Large intestine (tissue), 12 donors: ENCODE measurements at places on chromosomes 3 and 15. TPM values are rescaled to one million over a fixed set of nuclear protein-coding genes. Genes with fewer than 3 reads are reported as not detected.

CLDND1 gene
- 111 TPM for polyA plus RNA-seq

DNA sequence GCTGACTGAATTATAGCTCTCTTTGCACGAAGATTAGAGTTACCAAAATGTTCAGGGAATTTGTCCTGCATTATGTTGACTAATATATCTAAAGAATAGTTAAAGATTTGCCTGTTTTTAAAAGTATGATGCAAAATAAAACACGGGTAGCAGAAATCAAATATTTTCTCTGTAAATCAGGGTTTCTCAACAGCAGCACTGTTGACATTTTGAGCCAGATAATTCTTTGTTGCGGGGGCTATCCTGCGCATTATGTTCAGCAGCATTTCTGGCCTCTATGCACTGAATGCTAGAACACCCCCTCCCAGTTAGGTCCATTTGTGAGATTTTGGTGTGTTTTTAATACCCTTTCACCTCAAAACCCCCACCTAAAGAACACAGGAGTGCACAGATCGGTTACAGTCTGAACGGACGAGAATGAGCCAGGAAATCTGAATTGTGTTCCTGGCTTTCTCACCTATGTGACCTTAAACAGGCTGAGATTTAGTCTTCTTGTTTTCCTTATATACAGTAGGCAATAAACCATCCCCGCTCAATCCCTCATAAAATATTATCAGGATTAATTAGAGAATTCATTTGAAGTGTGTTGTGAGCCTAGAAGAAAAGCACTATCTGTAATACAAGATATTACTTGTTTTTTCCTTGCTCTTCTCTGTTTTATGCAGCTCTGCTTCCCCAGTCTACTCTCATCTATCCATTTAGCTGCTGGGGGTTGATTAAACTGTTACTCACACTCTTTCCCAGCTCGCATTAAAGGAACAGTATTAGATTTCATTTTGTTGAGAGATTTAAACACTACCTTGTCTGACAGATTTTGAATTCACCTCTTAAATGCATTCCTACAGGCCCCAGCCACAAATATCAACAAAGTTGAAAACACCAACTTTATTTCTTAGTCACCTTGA lies 247.5 kb upstream of the GOLIM4 start:
- H3K27ac ChIP-seq: no peak overlapping the region
- no peak for DNase-seq
- no peak overlapping the region for H3K4me3 ChIP-seq
- H3K36me3 ChIP-seq: no peaks in the 10 kb centered on the region

PYDC2 gene
- polyA plus RNA-seq: not detected

- H3K36me3 ChIP-seq: peaks cover 3% of the 10 kb centered on the region
- H3K27ac ChIP-seq: no peak overlapping the region
- DNase-seq: no peak
- peaks cover 3% of the 10 kb centered on the region for H3K4me1 ChIP-seq
- H3K27me3 ChIP-seq: no peaks in the 10 kb centered on the region
- H3K4me3 ChIP-seq: no peak overlapping the region
Observed at GRCh38 chr3:172171396-172172075, 132.2 kb downstream of the FNDC3B start.

BCL2A1 gene
- polyA plus RNA-seq: 4.9 TPM

DNA sequence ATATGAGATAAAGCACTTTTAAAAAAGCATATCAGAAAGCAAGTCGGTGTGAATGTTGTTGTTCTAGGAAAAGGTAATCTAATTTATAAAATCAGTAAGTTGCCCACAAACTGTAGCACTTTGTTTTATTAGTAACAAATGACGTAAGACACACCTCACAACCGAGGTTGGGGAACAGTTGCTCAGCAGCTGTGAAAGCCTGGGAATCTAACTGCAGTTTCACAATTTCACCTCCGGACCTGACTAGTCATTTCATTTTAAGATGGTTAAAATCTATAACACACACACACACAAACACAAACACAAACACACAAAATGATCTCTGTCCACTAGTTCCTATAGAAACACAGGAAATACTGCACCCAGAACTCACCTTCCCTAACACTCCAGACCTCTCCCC lies 406.7 kb upstream of the NR2F2 start:
- peaks cover 4% of the 10 kb centered on the region for H3K4me1 ChIP-seq
- no peak overlapping the region for H3K27ac ChIP-seq
- no peaks in the 10 kb centered on the region for H3K36me3 ChIP-seq
- no peak overlapping the region for H3K4me3 ChIP-seq
- DNase-seq: peak; percentile 48

FNDC3B gene
- 25.9 TPM for polyA plus RNA-seq

HHLA2 gene
- polyA plus RNA-seq: 121 TPM

CCR1 gene
- polyA plus RNA-seq: 3.4 TPM

DNA sequence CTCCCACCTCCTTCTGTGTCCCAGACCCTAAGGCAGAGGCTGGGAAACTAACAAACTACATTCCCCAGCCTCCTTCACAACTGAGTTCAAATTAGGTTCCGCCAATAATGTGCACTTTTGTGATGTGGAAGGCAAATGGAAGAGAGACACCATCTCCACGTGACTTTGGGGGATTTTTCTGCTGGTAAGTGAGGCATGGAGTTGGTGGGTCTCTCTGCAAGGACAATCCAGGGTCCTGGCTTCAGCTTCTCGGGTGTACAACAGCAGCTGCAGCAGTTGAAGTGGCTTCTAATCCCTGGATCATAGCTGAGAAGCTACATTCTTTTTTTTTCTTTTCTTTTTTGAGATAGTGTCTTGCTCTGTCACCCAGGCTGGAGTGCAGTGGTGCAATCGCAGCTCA lies 58.9 kb upstream of the GATA2 start:
- H3K27ac ChIP-seq: no peak overlapping the region
- no peak for DNase-seq
- peaks cover 33% of the 10 kb centered on the region for H3K27me3 ChIP-seq

DNA sequence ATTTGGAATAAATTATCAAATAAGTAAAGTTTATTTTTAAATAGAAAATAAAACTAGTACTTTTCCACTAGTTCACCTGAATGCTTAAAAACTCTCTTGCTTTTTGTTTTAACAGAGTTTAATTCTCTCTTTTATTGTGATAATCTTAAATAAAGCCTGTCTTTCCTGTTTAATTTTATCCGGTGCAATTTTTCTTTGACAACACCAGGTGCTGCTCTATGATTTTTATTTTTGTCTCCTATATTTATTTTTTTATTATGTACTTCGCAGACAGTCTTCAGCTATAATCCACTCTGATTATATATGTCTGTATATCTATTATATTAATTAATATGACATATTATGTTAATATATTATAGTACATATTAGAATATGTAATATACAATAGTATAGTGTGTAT lies 1293.0 kb upstream of the EPHA6 start:
- no peak overlapping the region for H3K27ac ChIP-seq
- no peaks in the 10 kb centered on the region for H3K27me3 ChIP-seq
- H3K4me1 ChIP-seq: no peaks in the 10 kb centered on the region
- DNase-seq: no peak
- H3K36me3 ChIP-seq: no peaks in the 10 kb centered on the region
- H3K4me3 ChIP-seq: no peak overlapping the region

DNA sequence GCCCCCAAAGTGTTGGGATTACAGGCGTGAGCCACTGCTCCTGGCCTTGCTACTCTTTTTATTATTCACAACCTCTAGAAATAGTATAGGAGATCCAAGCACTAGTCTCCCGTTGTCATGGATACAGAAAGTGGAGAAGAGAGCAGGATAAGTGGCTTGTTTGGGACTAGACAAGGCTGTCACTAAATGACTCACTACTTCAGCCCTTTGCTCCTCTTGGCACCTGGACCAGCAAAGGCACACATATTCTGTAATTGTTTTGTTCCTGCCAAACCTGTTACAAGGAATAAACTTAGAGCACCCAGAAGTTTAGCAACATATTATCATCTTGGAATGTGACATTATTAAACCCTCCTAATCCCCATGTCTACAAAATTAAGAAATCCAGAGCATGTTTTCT lies 427.2 kb upstream of the THBS1 start:
- DNase-seq: peak; percentile 54
- H3K4me3 ChIP-seq: no peak overlapping the region
- H3K4me1 ChIP-seq: peaks cover 14% of the 10 kb centered on the region
- H3K27ac ChIP-seq: peak overlapping the region; percentile 88
- no peaks in the 10 kb centered on the region for H3K36me3 ChIP-seq
- no peaks in the 10 kb centered on the region for H3K27me3 ChIP-seq

SMCO1 gene
- not detected for polyA plus RNA-seq

- H3K27me3 ChIP-seq: no peaks in the 10 kb centered on the region
- H3K4me1 ChIP-seq: no peaks in the 10 kb centered on the region
- H3K36me3 ChIP-seq: peaks cover 92% of the 10 kb centered on the region
- DNase-seq: no peak
- no peak overlapping the region for H3K4me3 ChIP-seq
Observed at GRCh38 chr15:93018574-93018973, 70.4 kb downstream of the RGMA start.

SLC27A2 gene
- 29.6 TPM for polyA plus RNA-seq

GRCh38 chr3:125137358-125138033 lies 75.1 kb downstream of the SLC12A8 start:
- no peaks in the 10 kb centered on the region for H3K27me3 ChIP-seq
- DNase-seq: no peak
- H3K36me3 ChIP-seq: peaks cover 9% of the 10 kb centered on the region
- no peak overlapping the region for H3K4me3 ChIP-seq
- peaks cover 13% of the 10 kb centered on the region for H3K4me1 ChIP-seq

DNA sequence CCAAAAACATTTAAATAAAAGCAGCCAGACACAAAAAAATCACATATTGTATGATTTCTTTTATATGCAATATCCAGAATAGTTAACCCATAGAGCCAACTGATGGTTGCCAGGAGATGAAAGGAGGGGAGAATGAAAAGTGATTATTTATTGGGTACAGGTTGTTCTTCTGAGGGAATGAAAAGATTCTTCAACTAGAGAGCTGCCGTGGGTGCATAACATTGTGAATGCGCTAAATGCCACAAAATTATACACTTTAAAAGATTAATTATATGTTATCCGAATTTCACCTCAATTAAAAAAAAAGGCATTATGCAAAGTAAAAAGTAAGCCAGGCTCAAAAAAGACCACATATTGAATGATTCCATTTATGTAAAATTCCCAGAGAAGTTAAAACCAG lies 36.1 kb downstream of the PRKAR2A start:
- H3K4me1 ChIP-seq: no peaks in the 10 kb centered on the region
- H3K36me3 ChIP-seq: no peaks in the 10 kb centered on the region
- no peak overlapping the region for H3K4me3 ChIP-seq
- no peak overlapping the region for H3K27ac ChIP-seq
- DNase-seq: no peak

DNA sequence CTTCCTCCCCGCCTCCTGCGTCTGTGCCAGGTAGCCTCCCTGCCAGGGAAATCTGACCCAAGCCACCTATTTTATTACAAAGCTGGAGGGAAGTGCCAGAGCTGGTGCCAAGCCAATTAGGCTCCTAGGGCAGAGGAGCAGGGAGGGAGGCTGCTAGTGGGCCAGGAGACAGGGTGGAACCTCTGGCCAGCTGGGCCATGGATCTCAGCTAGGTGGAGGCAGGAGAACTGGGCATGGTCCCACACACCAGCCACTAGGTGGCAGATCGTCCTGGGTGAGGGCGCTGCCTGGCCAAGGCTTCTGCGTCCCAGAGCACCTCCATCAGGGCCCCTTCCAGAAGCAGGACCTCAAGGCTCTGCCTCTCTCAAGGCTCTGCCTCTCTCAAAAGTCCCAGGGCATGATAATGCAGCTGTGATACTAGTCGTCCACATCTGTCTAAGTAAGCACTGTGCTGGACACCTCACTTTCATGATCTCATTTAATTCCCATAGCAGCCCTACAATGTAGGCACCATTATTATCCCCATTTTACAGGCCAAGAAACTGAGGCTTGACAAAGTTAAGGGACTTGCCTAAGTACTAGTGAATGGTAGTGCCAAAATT lies 4.5 kb upstream of the RFT1 start:
- H3K27ac ChIP-seq: no peak overlapping the region
- peak; percentile 67 for DNase-seq
- H3K4me3 ChIP-seq: no peak overlapping the region
- peaks cover 7% of the 10 kb centered on the region for H3K4me1 ChIP-seq
- H3K36me3 ChIP-seq: no peaks in the 10 kb centered on the region
- no peaks in the 10 kb centered on the region for H3K27me3 ChIP-seq

GRCh38 chr3:154660811-154661210 lies 230.8 kb upstream of the GPR149 start:
- no peak overlapping the region for H3K4me3 ChIP-seq
- H3K36me3 ChIP-seq: no peaks in the 10 kb centered on the region
- no peak overlapping the region for H3K27ac ChIP-seq
- H3K4me1 ChIP-seq: peaks cover 11% of the 10 kb centered on the region
- H3K27me3 ChIP-seq: no peaks in the 10 kb centered on the region

KLHL40 gene
- 0.25 TPM for polyA plus RNA-seq

STARD5 gene
- polyA plus RNA-seq: 31.2 TPM

MESP2 gene
- 0.30 TPM for polyA plus RNA-seq

GRCh38 chr15:74540161-74540760 lies 759 bp upstream of the ARID3B start:
- H3K36me3 ChIP-seq: peaks cover 7% of the 10 kb centered on the region
- peak overlapping the region; percentile 82 for H3K4me3 ChIP-seq
- peaks cover 4% of the 10 kb centered on the region for H3K4me1 ChIP-seq
- no peaks in the 10 kb centered on the region for H3K27me3 ChIP-seq
- peak overlapping the region; percentile 84 for H3K27ac ChIP-seq

DNA sequence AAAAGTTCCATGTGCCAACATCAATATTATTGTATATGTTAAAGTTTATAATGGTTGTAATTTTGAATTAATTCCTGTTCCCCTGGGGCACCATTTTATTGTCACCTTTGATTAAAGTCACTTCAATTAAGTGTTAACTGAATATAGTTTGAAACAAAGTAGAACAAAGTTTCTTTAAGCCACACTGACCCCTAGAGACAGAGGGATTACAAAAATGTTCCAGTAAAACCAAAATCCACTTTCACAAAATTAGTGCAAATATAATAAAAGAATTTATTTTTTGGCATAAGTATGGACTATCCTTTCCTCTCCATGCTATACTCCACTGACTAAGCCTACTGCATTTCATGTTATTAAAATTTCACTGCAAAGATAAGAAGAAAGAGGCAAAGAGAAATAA lies 123.9 kb downstream of the ZMAT3 start:
- no peak for DNase-seq
- no peak overlapping the region for H3K4me3 ChIP-seq
- no peaks in the 10 kb centered on the region for H3K27me3 ChIP-seq
- no peaks in the 10 kb centered on the region for H3K36me3 ChIP-seq
- H3K27ac ChIP-seq: no peak overlapping the region
- H3K4me1 ChIP-seq: no peaks in the 10 kb centered on the region

GCNT3 gene
- polyA plus RNA-seq: 16.3 TPM

DNA sequence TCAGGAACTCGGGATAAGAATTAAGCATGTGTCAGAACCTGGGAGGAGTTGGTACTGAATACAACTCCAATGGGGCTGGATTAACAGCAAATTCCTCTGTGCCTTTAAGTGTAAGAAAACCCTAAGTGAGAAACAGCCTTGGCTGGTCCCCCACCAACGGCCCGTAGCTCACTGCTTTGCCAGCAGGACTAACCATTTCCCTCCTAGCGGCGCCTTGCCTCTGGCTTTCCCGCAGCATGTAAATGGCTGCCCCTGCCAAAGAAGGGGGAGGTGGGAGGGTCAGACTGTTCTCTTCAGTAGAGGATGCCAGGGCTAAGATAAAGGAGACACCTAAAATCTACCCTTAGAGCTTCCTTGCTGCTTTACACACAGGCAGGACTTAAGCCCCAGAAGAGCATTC lies 51.0 kb upstream of the SH3GL3 start:
- DNase-seq: no peak
- H3K27me3 ChIP-seq: peaks cover 3% of the 10 kb centered on the region
- no peak overlapping the region for H3K27ac ChIP-seq
- H3K4me3 ChIP-seq: no peak overlapping the region
- H3K36me3 ChIP-seq: no peaks in the 10 kb centered on the region

GRCh38 chr3:59280113-59280512 lies 230.3 kb upstream of the CFAP20DC start:
- no peaks in the 10 kb centered on the region for H3K36me3 ChIP-seq
- no peaks in the 10 kb centered on the region for H3K4me1 ChIP-seq
- H3K27me3 ChIP-seq: no peaks in the 10 kb centered on the region
- no peak for DNase-seq
- H3K4me3 ChIP-seq: no peak overlapping the region
